ENCODE measurements at places on chromosomes 3 and 15.

DNA sequence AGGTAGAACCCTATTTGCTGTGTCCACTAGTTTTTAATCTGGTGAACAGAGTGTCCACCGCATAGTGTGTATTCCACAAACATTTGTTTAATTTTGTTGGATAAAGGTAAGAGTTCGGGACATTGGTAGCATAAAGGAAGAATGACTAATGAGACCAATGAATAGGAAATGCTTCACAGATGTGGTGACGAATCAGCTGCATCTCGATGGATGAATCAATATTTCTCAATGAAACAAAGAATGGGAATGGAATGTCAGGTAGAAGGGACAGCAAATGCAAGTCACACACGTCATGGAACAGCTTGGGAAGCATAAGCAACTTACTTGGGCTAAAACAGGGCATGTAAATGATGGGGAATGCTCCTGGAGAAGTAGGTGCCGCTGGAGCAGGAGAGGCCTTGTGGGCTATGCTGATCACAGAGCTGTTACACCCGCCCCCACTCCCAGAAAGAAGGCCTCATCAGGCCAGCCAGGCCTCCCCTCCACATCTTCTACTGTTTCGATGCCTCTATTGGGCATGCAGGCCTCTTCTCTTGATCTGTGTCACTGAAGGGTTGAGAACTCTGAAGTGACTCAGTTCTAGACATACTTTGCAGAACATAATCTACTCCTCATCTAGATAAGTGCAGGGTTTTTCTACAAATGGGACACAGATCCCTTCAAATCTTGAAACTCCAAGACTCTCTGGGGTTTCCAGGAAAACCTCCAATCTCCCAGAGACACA lies 120.0 kb upstream of the GADL1 start:
- DNase-seq: no peak

- no peak for DNase-seq
Measured at GRCh38 chr15:78880242-78880533, 7.5 kb downstream of the MORF4L1 start.

DNA sequence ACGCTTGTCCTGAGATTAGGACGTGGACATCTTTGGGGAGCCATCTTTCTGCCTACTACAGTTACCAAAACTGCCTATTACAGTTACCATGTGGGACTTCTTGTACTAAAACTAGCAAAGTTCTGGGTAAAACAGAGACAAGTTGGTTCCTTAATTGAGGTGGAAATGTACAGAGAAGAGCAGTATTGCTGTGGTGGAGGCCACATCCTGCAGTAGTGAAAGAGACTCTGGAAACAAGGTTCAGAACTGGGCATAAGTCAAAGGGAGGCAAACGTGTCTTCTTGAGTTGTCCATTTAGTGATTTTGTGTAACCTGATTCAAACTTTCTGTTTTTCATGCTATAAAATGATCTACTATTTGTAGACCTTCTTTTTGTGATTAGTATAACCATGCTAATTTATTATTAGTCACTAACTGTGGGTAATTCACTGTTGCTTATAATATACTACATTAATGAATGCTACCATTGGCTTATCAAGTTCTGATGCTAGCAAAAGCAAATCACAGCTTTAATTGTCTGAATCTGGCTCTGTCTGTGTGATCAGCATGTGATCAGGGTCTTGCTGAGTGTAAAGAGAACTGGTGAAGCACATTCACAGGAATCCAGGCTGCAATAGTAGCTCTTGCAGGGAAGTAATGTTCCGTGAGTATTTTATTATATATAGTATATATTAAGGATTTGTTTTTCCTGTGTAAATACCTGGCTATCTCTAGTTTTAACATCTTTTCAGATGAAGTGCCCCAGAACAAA lies 207.9 kb upstream of the GAP43 start:
- no peak for DNase-seq

DNA sequence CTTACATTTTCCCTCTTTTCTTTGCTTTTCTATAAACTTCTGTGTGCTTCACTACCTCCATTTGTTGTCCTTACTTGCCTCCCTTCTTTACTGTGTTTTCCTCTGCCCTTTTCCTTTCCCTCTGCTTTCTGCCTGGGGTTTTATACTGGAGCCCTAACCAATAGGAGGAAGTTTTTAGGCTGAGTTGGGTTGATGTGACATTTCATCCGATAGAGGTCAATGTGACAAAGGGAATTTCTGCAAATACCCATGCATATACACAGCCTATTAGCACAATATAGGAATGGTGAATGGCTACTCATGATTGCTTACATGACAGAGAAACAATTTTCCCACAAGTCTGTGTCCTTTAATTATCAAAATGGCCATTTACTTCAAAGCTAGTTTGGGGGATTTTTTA lies 153.0 kb upstream of the ARPP21 start:
- no peak for DNase-seq

DNA sequence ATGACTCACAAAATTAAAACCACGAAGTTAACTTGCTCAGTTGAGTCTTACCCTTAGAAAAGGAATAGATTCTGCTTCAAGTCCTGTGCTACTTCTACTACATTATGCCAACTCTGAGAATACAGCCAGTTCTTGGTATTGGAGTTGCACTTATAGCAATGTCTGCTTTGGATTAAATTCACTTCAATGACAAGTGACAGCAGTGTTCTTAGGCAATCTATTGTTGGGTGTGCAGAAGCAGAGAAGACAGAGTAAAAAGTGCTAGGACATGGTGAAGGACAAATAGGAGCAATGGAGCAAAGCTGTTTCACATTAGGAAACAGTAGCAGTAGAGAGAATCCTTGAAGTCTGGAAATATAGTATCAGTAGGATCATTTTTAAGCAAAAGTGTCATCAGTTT lies 713.1 kb downstream of the SI start:
- DNase-seq: no peak

DNA sequence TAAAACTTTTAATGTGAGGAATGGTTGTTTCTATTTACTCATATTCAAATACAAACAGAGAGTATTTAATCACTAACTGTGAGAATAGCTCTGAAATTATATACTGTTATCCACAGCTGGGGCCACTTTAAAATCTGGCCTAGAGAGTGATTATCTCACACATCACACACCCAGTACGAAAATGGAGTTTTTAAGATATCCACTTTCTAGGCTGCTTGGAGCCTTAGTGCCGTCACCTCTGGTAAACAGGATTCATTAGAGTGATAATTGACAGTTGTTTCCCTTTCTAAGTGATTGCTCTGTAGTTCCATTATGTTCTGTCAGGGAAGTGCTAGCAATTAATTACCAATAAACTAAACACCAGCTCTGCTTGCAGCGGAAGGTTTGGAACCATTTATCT lies 942.4 kb downstream of the FHIT start:
- DNase-seq: no peak

- no peak for DNase-seq
Measured at GRCh38 chr15:82081914-82082762, 36.3 kb upstream of the MEX3B start.

DNA sequence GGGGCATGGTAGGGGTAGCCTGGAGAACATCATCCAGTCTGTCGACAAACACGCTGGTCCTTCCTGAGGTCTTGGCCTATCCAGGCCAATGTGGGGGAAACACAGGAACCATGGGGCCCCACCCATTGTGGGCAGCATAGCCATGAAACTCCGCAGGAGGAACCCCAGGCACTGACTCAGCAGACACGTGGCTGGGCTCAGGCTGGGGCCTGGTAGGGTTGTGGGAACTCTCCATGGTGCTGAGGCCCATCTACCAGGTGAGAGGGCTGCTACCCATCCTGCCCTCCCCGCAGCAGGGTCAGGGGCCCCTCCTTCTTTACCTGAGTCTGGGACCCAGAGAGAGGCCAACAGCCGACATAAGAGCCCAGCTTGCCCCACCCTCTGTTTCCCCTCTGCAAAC lies 22.6 kb upstream of the CACNA2D2 start:
- DNase-seq: peak; percentile 55

DNA sequence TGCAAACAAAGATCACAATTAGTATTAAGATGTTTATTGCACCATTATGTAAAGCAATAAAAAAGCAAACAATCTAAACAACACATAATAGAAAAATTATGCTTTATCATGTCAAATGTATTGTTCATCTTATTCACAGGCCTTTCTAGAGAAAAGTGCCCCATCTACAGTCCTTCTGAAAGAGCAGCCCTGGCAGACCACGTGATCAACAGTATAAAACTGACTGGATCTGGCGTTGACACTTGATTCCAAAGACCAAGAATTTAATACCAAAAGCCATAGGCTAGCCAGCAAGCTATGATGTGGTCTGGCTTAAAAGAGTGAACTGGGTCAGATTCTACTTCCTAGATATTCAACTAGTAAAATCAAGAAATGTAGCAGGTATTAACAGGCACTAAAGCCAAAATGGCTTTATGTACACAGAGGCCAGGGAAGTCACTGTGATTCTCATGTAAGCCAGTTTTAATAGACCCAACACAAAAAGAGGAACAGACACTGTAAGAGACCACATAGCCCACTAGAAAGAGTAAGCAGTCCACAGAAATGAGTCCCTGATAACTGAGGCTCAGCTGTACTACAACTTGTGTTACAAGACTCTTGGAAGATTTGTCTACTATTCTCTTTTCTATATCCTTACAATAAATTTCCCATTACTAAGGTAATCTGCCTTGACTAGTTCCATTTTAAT lies 32.5 kb downstream of the DMXL2 start:
- peak; percentile 42 for DNase-seq

DNA sequence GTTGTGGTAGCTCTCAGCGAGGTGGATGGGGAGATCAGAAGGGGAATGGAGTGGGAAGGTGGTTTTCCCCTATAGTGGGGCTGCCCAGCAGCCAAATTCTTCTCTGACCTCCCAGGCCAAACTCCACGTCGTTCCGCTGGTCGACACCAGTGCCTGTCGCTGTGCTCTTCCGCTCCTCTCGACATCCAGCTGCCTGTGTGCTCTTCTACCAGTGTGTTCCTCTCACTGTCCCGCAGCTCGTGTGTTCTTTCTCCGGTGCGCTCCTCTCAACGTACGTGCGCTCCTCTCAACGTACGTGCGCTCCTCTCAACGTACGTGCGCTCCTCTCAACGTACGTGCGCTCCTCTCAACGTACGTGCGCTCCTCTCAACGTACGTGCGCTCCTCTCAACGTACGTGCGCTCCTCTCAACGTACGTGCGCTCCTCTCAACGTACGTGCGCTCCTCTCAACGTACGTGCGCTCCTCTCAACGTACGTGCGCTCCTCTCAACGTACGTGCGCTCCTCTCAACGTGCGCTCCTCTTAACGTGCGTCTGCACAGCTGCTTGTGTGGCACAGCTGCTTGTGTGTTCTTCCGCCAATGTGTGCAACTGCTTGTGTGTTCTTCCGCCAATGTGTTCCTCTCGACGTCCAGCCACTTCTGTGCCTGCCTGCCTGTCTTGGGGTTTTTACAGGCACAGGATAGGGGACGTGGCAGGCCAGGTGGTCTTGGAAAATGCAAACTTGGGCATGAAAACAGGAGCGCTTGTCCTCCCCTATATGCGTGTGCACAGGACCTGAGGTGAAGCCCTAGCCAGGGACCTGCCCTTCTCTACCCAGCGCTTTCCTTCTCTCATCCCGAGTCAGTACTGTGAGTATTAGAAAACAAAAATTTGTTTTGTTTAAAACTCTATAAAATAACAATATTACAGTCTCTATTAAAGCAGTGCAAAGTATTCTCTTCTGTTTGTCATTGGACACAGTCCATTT lies 991.1 kb downstream of the GBE1 start:
- no peak for DNase-seq

GRCh38 chr3:50622881-50623280 lies 5.9 kb downstream of the MAPKAPK3 start:
- DNase-seq: no peak

DNA sequence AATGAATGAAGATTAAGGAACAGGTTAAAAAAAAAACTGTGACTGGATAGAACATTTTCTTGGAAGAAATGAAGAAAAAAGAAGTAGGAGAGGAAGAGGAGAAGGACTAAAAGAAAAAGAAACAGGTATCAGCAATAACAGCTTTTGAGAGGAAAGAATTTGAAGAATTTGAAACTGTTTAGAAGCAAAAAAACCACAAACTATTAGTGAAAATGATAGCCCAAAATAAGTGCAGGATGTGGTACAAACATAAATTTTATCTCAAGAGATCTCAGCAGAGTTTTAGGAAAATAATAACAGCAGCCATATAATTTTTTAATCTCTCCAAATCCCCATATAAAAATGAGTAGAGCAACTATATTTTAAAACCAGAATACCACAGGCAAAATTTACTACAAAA lies 8.8 kb upstream of the A4GNT start:
- DNase-seq: no peak

GRCh38 chr15:22872936-22873701 lies 34.7 kb downstream of the NIPA2 start:
- no peak for DNase-seq

DNA sequence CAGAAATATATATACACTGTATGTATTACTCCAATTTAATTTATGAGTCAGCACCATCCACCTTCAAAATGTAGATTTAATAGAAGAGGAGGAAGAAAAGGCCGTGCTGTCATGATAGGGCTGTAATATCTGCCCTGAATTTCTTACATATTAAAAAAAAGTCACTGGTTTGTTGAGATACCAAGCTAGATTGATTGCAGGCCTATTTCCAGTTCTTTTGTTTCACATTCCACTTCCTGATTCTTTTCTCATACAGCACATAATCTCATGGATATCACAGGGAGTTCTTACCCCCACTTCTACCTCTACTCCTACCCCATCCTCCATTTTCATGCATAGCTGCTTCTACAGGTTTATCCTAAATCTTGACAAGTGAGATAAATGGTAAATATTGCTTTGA lies 290.3 kb downstream of the ZBTB20 start:
- no peak for DNase-seq

- no peak for DNase-seq
Measured at GRCh38 chr15:43702701-43703424, 9.2 kb downstream of the CKMT1A start.

DNA sequence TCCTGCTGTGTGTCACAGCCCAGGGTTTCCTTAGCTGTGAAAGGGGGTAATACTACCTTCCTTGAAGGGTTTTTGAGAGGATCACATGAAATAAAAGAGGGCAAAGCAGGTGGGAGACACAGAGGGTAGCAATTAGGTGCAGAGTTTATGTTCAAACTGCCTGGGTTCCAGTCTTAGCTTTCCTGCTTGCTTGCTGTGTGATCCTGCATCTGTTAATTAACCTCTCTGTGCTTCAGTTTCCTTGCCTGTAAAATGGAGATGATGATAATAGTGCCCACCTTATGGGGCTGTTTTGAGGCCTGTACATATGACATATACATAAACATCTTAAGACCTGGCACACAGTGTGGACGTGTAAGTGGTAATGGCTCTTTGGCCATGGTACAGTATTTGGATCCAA lies 35.0 kb downstream of the SPSB4 start:
- no peak for DNase-seq

- no peak for DNase-seq
Measured at GRCh38 chr15:43998607-43999006, 171.8 kb downstream of the WDR76 start.

Measured in AML-193 (cell line).